ENCODE measurements at places on chromosomes 12 and 14.

DNA sequence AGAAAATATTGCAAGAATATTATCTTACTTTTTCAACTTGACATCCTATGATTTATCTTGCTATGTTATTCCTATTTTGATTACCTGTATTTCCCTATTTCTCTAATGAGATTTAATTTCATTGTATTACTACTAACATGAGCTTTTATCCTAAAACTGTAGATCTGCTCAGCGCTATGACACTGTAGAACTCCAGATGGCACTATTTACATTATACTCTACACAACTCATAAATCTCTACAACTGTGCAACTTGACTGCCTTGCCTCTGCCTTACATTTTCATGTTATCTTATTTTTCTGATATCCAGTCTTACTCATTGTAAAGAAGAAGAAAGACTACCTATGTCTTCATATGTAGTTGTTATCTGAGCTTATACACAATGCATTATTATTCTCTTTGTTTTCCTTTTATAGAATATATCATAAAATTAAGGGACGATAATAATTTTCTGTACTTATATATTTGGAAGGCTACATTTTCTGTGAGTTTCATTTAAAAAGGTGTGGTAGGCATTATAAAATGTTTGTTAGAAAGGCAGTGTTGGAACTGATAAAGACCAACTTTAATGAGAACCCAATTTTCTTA lies 24.1 kb downstream of the NUP37 start:
- peak; percentile 68 for DNase-seq

DNA sequence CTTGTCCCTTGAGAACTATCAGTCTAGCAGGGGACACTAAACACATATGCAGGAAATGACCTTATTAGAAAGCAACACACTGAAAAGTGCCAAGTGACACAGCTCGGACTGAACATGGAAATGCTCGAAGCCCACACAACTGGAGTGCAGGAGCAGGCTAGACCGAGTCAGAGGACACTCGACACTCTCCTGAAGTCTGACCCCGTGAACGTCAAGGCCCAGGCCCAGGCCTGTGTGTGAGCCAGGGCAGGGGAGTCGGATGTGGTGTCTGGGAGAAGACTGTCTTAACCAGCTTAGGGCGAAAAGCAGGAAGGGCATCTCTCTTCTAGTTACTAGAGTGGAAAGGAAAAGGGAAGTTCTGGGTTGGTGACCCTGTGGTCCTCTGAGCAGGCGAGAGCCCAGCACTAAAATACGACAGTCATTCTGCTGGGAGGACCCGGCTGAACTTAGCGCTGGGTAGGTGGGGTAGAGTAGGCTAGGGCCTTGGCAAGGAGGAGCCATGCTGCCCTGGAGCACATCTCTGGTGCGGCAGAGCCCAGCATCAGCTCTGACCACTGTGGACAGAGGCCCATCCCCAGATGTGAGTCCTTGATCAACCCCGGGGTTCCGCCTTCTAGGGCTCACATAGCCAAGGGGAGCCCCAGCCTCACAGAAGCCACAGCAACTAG lies 93.0 kb downstream of the NTF3 start:
- DNase-seq, result no peak

- DNase-seq, result peak; percentile 62
Observed at GRCh38 chr12:27331291-27331926, 1.2 kb upstream of the BMAL2 start.

DNA sequence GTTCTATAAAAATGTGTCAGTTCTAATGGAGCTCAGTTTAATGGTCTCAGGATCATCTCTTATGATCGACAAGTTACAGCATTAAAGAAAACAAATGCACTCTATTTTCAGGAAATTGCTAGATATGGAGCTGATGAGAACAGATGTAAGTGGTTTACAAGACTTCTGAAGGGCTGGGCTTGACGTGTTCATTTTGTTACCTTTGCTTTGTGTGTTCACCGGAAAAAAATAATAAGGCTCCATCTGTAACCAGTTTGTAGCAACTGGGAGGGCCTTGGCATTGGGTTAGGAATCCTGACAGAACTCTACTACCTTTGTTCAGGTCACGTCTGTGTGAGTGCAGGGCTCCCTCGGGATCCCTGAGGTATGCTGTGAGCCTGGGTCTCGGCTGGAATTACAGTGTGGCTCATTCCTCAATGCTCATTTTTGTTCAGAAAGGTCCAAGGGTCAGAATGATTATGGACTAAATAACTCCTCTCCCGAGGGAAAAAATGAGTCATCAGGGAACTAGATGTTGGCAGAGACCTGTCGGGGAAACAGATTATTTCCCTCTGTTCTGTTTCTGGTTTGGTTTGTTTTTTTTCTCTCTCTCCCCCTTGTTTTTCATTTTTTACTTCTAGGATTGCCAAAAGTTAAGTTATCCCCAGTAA lies 158.0 kb downstream of the SLC5A8 start:
- no peak for DNase-seq

GRCh38 chr12:109157986-109158385 lies 41.6 kb downstream of the ACACB start:
- DNase-seq, result no peak

- DNase-seq, result no peak
Observed at GRCh38 chr14:24337144-24337823, 2.4 kb upstream of the ADCY4 start.

GRCh38 chr12:66716522-66716921 lies 37.6 kb upstream of the GRIP1 start:
- DNase-seq, result no peak

DNA sequence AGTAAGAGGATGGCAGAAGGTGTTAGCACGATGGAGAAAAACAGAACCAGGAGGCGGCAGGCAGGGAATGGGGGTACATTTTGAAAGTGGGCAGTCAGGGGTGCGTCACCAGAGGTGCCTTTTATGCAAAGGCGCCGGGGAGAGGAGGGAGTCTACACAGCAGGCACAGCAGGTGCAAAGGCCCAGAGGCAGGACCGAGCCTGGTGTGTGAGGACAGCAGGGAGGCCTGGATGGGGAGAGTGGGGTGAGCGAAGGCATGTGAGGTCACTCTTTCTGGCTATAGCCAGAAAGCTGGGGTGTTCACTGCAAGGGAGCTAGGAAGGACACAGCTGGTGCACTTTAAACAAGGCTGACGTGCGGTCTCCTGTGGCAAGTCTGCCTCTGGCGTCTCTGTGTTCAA lies 65.0 kb downstream of the NCOR2 start:
- no peak for DNase-seq

GRCh38 chr14:32078023-32078857 lies 1.1 kb downstream of the ARHGAP5 start:
- peak; percentile 67 for DNase-seq

Data from hematopoietic multipotent progenitor cell treated with erythropoietin and hydrocortisone succinate and interleukin-3 and kit ligand, for 6 days (in vitro differentiated cells).